Right kidney (tissue), 9 donors: ENCODE measurements at places on chromosomes 12 and 14.

- peak; percentile 94 for DNase-seq
These were observed 536 bp upstream of the DAAM1 start for GRCh38 chr14:59187802-59188460.

GRCh38 chr12:60947533-60947932, 1312.7 kb upstream of the USP15 start:
- no peak for DNase-seq

DNA sequence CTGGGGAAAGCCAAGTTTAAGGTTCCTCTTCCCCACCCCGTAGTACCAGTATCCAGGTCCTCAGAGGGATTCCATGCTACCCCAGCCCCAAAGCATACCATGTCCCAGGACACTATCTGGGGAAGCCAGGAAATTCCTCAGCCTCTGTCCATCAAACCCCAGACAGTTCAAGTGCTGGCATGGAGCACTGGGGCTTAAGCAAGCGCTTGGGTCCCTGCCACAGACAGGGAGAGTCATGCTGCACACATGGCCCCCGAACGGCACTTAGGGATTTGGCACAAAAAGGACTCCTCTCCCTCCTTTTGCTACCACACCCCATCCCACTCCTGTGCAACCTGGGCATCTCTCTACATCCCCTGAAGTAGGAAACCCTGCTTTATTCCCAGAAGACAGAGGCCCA, 21.8 kb downstream of the ADCY6 start:
- no peak for DNase-seq

DNA sequence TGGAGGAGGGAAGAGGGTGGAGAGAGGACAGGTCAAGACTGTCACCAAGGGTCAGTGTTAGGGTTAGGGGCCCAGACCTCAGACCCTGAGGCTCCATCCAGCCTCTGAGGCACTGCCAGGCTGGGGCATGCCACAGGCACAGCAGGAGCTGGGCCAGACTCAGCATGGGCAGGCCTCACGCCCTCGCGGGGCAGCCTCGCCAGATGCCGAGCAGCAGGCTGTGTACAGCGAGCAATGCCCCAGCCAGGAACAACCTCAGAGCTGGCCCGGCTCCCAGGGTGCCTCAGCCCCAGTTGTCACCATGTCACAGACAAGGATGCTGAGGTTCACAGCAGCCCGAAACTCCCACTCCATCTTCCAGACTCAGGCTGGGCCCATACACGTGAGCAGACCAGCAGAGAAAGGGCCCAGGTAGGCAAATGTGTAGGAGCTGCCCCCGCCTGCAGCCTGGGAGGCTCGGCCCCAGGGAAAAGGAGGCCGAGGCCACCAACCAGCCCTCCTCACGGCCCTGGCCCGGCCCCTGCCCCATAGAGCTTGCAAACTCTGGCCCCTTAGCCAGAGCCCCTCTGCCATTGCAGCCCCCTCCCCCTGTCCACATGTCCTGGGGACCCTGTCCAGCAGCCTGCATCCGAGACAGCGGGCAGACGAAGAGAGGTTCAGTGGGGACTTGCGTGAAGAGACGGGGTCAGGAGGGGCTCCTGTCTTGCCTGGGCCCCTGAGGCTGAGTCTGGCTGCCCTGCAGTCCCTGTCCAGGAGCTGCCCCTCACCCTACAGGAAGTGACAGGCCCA, 7.5 kb downstream of the C14orf180 start:
- no peak for DNase-seq

GRCh38 chr12:43763769-43764168, 5.0 kb downstream of the IRAK4 start:
- DNase-seq = no peak

GRCh38 chr12:120115692-120116440, 687 bp downstream of the RAB35 start:
- DNase-seq = no peak

DNA sequence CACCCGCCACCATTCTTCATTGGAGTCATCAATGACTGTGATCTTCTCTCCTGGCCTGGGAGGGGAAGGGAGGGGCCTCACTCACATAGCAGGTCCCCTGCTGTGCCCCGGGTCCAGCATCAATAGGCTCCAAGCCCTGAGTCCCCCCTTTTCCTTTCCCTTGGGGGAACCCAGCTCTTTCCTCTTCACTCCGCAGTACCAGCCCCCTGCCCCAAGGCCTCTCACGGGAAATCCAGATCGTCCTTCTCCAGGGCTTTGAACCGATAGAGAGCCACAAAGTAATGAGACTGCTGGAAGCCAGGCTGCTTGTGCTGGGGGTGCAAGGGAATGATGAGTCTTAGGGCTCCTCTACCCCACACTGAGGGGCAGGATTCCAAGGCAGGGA, 6.7 kb downstream of the STAC3 start:
- DNase-seq = no peak

- DNase-seq = no peak
These were observed 79.4 kb downstream of the LIN7A start for GRCh38 chr12:80858356-80858755.

- DNase-seq = no peak
These were observed 34.7 kb upstream of the NRXN3 start for GRCh38 chr14:78135450-78135891.

- no peak for DNase-seq
These were observed 20.4 kb upstream of the HSP90B1 start for GRCh38 chr12:103909811-103910210.

- DNase-seq = no peak
These were observed 108.8 kb upstream of the ARHGAP5 start for GRCh38 chr14:31968107-31968810.

GRCh38 chr12:131704509-131704908, 6.4 kb upstream of the SFSWAP start:
- DNase-seq = no peak

DNA sequence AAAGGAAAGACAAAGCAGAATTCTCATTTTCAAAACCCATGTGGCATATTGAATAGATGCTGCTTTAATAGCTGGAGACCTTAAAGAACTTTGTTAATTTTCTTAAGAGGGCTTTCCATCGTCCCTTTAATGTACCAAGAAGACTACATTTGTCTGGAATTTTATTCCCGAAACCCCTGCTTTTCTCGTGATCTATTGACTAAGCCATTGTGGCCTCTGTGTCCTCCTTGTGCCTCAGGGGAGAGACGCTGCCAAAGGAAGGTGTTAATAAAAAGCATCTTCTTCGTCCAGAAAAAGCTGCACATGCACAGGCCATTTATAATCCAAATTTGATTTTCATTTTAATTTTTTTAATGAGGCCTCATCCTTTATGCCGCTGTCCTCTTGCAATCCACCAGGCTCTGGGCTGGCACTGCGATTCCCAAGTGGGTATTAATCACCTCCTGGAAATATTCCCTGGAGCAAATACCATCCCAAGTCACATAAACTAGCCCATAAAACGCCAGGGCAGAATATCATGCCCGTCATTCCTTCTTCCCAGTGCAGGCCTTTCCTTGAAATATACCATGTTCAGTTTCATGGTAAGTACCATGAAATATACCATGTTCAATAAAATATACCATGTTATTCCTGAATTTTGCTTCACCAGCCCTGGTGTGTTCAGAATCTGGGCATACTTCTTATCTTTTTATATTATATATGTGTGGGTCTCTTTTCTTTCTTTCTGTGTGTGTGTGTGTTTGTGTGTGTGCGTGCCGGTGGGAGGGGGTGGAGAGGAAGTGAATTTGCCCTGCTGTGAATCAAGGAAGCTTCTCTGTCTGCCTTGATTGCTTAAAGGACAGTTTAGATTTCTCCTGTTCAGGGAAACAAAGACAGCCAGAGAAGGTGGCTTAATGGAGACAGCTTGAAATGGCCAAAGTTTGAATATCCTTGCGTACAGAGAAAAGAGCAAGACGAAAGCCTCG, 147.6 kb downstream of the PHETA1 start:
- DNase-seq = no peak
